ENCODE measurements at places on chromosomes 16 and 17.
A peak's percentile ranks its signal among the peaks of the same experiment; 100 is the strongest.

DNA sequence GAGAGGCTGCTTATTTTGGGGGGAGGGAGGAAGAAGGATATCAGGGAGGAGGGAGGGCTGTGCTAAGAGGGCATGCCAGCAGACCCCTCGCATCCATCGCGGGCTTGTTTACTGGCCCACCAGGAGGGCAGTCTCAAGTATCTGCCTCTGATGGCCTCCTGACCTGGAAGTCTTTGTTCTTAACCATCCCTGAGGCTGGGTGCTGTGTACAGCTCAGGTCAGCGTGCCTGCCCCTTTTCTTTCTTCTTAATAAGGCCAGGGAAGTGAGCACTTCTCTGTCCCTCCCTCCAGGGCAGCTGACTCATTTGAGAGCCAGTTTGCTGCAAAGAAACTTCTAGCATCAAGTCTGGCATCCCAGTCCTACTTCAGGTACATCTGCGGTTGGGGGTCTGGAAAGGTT is 157.0 kb downstream of the CCDC182 start:
- H3K36me3 ChIP-seq = no peaks in the 10 kb centered on the region
- no peaks in the 10 kb centered on the region for H3K4me1 ChIP-seq
- no peak overlapping the region for H3K27ac ChIP-seq
- H3K4me3 ChIP-seq = no peak overlapping the region

GRCh38 chr17:32503251-32504165 is 16.7 kb downstream of the CDK5R1 start:
- H3K36me3 ChIP-seq = no peaks in the 10 kb centered on the region
- no peaks in the 10 kb centered on the region for H3K27me3 ChIP-seq
- no peak overlapping the region for H3K27ac ChIP-seq
- H3K4me3 ChIP-seq = no peak overlapping the region
- H3K4me1 ChIP-seq = peaks cover 2% of the 10 kb centered on the region
- DNase-seq = no peak

DNA sequence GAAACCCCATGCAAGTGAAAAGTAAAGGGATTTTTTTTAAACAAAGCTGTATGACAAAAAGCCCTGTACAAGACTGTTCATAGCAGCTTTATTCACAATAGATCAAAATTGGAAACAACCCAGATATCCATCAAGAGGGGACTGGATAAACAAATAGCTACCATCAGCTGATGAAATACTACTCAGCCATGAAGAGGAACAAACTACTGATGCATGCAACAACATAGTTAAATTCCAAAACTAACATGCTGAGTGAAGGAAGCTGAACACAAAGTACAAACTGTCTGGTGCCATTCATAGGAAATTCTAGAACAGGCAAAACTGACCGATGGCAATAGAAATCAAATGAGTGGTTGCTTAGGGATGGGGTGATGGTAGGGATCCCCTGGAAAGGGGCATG is 15.1 kb downstream of the FOXJ1 start:
- no peak overlapping the region for H3K4me3 ChIP-seq
- H3K36me3 ChIP-seq = no peaks in the 10 kb centered on the region
- H3K4me1 ChIP-seq = peaks cover 25% of the 10 kb centered on the region
- DNase-seq = no peak
- H3K27me3 ChIP-seq = peaks cover 16% of the 10 kb centered on the region

GRCh38 chr17:20059728-20060188 is 50.6 kb downstream of the SPECC1 start:
- no peak for DNase-seq
- no peak overlapping the region for H3K27ac ChIP-seq
- no peak overlapping the region for H3K4me3 ChIP-seq
- H3K4me1 ChIP-seq = peaks cover 14% of the 10 kb centered on the region
- H3K36me3 ChIP-seq = no peaks in the 10 kb centered on the region
- H3K27me3 ChIP-seq = no peaks in the 10 kb centered on the region

DNA sequence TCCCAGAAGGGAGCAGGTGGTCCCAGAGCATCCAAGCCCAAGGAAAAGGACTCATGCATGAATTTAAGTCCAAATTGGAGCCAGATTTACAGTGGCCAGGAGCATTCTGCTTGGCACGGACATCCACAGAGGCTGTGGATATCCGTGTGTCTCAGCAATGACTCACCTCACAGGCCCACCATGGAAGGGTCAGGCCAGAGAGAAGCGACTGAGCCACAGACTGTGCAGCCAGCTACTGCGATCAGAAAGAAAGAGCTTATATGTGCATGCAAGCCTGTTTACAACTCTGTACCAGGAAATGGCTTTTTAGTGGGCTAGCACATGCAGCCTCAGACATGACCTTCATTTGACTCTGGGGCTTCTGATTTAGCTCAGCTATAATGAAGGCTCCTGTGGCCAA is 231.0 kb downstream of the C16orf95 start:
- no peaks in the 10 kb centered on the region for H3K4me1 ChIP-seq
- H3K36me3 ChIP-seq = 0 out of 2 replicates have a peak, but pooled peaks cover under 1% of the 10 kb centered on the region
- H3K4me3 ChIP-seq = no peak overlapping the region

GRCh38 chr16:982145-983043 is 824 bp downstream of the SOX8 start:
- H3K4me3 ChIP-seq = peak overlapping the region; percentile 66
- peak; percentile 46 for DNase-seq
- H3K36me3 ChIP-seq = no peaks in the 10 kb centered on the region
- no peaks in the 10 kb centered on the region for H3K4me1 ChIP-seq
- H3K27ac ChIP-seq = no peak overlapping the region

GRCh38 chr17:34307110-34307509 is 12.1 kb upstream of the CCL8 start:
- no peak for DNase-seq
- no peak overlapping the region for H3K4me3 ChIP-seq
- H3K27ac ChIP-seq = no peak overlapping the region
- H3K4me1 ChIP-seq = no peaks in the 10 kb centered on the region
- no peaks in the 10 kb centered on the region for H3K36me3 ChIP-seq
- H3K27me3 ChIP-seq = no peaks in the 10 kb centered on the region

- H3K4me1 ChIP-seq = no peaks in the 10 kb centered on the region
- no peak overlapping the region for H3K4me3 ChIP-seq
Measured at GRCh38 chr17:48231995-48232959, 124.7 kb downstream of the SNX11 start.

DNA sequence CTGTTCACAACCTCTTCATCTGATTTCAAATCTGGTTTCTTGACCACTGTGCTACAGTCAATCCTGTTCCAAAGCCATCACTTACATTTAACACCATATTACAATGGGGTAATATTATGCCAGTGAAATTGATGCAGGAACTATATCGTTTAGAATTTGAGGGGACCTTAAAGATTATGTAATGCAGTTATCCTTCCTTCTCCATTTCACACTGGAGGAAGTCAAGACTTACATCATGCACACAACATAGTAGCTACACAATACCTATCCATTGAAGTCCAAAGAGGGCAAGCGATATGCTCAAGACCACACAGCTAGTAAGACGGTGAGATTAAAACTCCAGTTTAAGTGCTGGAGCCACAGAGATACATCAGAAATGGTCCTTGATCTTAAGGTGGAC is 16.8 kb downstream of the NOG start:
- H3K27ac ChIP-seq = no peak overlapping the region
- H3K36me3 ChIP-seq = no peaks in the 10 kb centered on the region
- no peaks in the 10 kb centered on the region for H3K4me1 ChIP-seq
- H3K27me3 ChIP-seq = no peaks in the 10 kb centered on the region
- DNase-seq = no peak

GRCh38 chr17:17300624-17301568 is 2.3 kb upstream of the NT5M start:
- H3K4me1 ChIP-seq = peaks cover 28% of the 10 kb centered on the region
- H3K27me3 ChIP-seq = peaks cover 12% of the 10 kb centered on the region
- no peaks in the 10 kb centered on the region for H3K36me3 ChIP-seq
- peak overlapping the region; percentile 94 for H3K4me3 ChIP-seq

DNA sequence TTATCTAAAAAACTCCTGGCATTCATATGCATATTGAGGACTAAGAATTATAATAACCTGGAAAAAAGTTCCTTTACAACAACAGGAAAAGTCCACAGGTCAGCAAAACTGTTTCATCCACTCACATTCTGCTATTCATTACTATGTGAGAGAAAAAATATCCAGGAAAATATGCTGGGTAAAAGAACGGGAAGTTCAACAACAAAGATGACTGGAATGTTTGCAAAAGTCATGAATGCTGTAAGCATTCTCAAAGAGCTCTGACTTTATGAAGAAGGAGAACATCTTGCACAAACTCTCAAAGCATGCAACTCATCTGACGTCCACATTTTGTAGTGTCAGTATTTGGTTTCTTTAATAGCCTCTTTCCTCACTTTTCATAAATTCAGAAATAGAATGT is 56.9 kb upstream of the ALDH3A1 start:
- H3K4me3 ChIP-seq = no peak overlapping the region
- no peaks in the 10 kb centered on the region for H3K27me3 ChIP-seq
- no peak overlapping the region for H3K27ac ChIP-seq
- no peaks in the 10 kb centered on the region for H3K4me1 ChIP-seq

DNA sequence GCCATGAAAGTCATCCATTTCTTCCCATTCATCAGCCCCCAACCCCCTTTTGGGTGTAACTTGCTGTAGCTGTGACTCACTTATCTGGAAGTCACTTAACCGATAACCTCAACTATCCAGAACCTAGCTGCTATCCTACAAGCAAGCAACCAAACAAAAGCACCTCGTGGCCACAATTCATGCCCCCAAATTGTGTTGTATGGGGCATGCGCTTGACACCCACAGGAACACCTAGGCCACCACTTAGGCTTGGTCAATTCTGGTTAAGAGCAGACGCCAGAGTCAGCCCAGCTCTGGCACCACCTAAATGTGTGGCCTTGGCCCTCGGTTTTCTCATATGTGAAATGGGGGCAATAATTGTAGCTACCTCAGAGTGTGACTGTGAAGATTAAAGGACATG is 3.7 kb downstream of the PIK3R5 start:
- peaks cover 7% of the 10 kb centered on the region for H3K4me1 ChIP-seq
- H3K4me3 ChIP-seq = no peak overlapping the region
- peaks cover 14% of the 10 kb centered on the region for H3K27me3 ChIP-seq

DNA sequence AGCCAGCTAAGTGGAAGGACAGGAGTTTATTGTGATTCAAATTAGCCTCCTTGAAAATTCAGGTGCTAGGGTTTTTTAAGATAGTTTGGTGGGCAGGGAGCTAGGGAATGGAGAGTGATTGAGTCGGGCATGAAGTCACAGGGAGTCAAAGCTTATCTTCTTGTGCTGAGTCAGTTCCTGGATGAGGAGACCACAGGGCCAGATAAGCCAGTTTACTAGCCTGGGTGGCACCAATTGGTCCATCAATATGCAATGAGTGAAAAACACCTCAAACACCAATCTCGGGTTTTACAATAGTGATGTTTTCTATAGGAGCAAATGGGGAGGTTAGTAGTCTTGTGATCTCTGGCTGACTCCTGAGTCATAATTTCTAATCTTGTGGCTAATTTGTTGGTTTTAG is 165.1 kb downstream of the ABCC12 start:
- H3K27me3 ChIP-seq = no peaks in the 10 kb centered on the region
- no peak overlapping the region for H3K27ac ChIP-seq
- H3K4me1 ChIP-seq = 0 out of 2 replicates have a peak, but pooled peaks cover 3% of the 10 kb centered on the region
- no peak overlapping the region for H3K4me3 ChIP-seq
- DNase-seq = no peak
- H3K36me3 ChIP-seq = no peaks in the 10 kb centered on the region

Data from GM23338 (cell line).